ENCODE measurements at places on chromosomes 7 and 10. TPM values are rescaled to one million over a fixed set of nuclear protein-coding genes. Genes with fewer than 3 reads are reported as not detected.

STAG3 gene
- total RNA-seq = 25.0 TPM

NUTM2E gene
- not detected for total RNA-seq

XRCC2 gene
- total RNA-seq = 24.0 TPM

CPED1 gene
- total RNA-seq = not detected

PDGFA gene
- total RNA-seq = 8.5 TPM

TMEM229A gene
- total RNA-seq = not detected

RBM20 gene
- not detected for total RNA-seq

MINDY3 gene
- total RNA-seq = 16.2 TPM

MMP21 gene
- total RNA-seq = not detected

TLL2 gene
- not detected for total RNA-seq

AKR1C2 gene
- total RNA-seq = not detected

RET gene
- total RNA-seq = 0.31 TPM

- H3K27ac ChIP-seq = no peak overlapping the region
- DNase-seq = no peak
- H3K4me3 ChIP-seq = no peak overlapping the region
Observed at GRCh38 chr10:99421233-99421739, 9.1 kb downstream of the GOT1 start.

DNA sequence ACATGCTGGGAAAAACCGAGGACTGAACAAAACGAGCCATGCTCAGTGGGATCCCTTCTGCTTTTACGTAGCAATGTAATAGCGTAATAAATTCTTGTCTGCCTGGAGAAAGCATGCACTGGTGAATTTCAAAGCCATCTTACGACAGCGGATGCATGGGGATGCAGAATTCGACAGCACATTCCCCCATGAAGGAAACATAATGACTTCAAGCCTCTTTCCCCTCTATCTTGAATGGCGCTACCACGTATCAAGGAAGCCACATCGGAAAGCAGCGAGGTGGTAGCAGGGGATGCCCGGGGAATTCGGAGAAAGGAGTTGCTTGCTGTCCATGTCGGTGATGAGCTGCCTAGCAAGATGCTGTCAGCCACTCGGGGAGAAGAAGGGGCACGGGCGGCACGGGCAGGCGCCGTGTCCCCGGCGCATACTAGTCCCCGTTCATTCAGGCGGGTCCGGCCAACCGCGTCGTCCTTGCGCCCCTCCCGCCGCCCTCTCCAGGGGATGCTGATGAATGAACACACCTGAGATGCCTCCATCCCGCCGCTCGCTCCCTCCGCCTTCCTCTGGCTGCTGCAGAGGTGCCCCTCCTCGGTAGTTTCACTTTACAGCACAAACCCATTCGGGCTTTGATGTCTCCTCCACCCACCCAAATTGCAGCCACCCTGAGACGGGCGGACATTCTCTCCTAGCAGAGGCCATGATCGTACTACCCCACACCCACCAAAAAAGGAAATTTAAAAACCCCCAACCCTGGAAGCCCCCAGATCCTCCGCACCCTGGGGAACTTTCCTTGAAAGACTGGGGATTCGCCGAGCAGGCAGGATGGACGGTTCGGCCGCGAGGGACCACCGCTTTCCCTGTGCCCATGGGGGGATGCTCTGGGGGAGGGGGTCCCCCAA, 644 bp downstream of the SORBS1 start:
- H3K4me1 ChIP-seq = peaks cover 15% of the 10 kb centered on the region
- H3K27ac ChIP-seq = peak overlapping the region; percentile 77
- peak; percentile 40 for DNase-seq
- H3K36me3 ChIP-seq = no peaks in the 10 kb centered on the region
- peaks cover 42% of the 10 kb centered on the region for H3K27me3 ChIP-seq

DNA sequence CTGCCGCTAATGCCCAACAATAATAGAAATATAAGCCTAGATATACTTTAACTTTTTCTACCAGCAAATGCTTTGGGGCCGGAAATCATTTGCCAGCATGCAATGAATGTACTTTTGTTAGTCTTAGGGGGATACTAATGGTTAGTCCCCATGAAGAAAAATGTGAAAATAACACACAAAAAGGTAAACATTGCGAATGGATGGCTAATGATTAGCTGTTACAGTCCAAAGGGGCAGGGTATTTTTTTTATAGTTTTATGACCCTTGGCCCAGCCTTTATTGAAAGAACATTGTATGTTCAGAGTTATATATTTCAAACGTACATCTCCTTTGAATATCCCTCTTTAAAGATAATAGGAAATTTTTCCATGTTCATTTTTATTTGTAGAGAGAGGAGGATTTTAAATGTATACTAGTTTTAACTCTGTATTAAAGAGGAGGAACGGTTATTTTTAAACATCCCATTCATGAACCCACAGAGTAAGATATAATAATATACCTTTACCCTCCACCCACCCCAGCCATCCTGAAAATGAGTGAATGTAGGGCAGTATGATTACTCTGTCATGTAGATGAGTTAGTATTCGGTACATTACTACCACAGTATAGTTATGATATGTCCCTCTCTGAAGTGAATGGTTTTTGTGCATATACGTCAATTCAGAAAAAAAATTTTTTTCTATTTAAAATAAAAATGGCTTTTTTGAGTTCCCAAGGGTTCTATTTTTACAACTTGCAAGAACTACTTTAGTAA, 63.6 kb downstream of the ARID5B start:
- peak overlapping the region; percentile 59 for H3K27ac ChIP-seq
- no peak for DNase-seq
- no peak overlapping the region for H3K4me3 ChIP-seq
- peaks cover 93% of the 10 kb centered on the region for H3K4me1 ChIP-seq
- peaks cover 56% of the 10 kb centered on the region for H3K36me3 ChIP-seq

GRCh38 chr7:122301858-122302760, 2.4 kb downstream of the FEZF1 start:
- no peak overlapping the region for H3K27ac ChIP-seq
- no peak for DNase-seq
- H3K4me1 ChIP-seq = no peaks in the 10 kb centered on the region
- no peak overlapping the region for H3K4me3 ChIP-seq
- no peaks in the 10 kb centered on the region for H3K36me3 ChIP-seq
- H3K27me3 ChIP-seq = peaks cover 72% of the 10 kb centered on the region

- no peak overlapping the region for H3K4me3 ChIP-seq
- DNase-seq = no peak
- H3K36me3 ChIP-seq = no peaks in the 10 kb centered on the region
- H3K4me1 ChIP-seq = no peaks in the 10 kb centered on the region
Observed at GRCh38 chr7:44222074-44222473, 21.3 kb downstream of the YKT6 start.

DNA sequence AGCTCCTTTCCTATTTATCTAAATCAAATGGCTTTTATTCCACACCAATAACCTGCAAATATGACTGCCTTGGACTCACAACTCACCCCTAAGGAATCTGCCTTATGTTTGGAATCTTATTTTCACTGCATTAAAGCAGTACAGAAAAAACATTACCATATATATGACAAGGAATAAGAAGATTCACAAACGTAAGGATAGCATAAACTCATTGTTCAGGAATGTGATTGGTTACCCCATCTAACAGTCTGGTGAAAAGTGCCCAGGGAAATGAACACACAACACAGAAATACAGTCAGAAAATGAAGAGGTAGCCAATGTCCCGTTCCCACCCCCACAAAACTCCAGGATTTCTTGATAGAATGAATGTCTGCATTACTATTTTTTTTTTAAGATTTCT, 2.0 kb downstream of the PPP3CB start:
- DNase-seq = no peak
- no peak overlapping the region for H3K27ac ChIP-seq
- H3K4me1 ChIP-seq = peaks cover 47% of the 10 kb centered on the region

DNA sequence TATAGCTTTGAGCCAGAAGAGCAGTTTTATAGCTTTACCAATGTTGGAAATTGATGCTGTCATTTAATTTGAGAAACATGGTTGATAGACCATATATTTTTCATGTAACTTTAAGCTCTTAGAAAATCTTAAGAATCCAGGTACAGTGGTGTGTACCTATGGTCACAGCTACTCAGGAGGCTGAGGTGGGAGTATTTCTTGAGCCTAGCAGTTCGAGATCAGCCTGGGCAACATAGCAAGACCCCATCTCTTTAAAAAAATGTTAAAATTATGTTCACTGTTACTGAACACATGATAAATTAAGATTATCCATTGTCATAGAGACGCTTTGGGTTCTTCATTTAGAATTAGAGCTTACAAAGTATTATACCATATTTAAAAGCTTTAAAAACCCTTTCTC, 18.2 kb downstream of the REEP3 start:
- H3K36me3 ChIP-seq = no peaks in the 10 kb centered on the region
- H3K4me3 ChIP-seq = no peak overlapping the region
- no peak for DNase-seq
- no peak overlapping the region for H3K27ac ChIP-seq

- H3K27me3 ChIP-seq = no peaks in the 10 kb centered on the region
- H3K27ac ChIP-seq = no peak overlapping the region
- no peak for DNase-seq
- peaks cover 63% of the 10 kb centered on the region for H3K4me1 ChIP-seq
Observed at GRCh38 chr10:73995035-73995358, 2.9 kb upstream of the VCL start.

DNA sequence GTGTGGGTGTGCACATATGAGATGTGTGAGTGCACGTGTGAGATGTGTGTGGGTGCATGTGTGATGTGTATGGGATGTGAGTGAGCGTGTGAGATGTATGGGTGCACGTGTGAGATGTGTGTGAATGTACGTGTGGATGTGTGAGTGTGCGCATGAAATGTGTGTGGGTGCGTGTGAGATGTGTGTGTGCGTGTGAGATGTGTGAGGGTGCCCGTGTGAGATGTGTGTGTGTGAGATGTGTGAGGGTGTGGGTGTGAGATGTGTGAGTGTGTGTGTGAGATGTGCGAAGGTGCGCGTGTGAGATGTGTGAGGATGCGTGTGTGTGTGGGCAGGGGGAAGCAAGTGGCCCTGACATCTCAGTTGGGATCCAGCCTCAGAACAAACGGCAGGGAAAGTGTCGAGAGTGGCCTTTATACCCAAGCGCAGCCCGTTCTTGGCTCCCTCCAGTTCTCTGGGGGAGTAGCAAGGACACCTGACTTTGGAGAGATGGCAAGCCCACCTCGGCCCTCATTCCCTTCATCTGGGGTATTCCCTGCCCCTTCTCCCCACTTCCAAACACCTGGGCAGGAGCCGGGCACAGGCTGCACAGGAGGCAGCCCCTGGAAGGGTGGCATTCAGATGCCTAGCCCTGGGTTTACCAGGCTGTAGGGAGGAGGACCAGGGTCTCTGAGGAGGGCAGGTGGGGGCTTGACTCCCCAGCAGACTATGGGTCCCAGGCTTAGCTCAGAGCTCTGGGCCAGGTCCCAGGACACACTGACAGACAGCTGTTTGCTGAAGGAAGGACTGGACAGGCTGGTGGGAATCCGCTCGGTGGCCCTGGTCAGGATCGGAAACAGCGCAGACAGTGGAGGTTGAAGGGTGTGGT, 31.6 kb downstream of the PPIF start:
- no peak for DNase-seq
- peaks cover 4% of the 10 kb centered on the region for H3K27me3 ChIP-seq
- no peak overlapping the region for H3K4me3 ChIP-seq
- peaks cover 9% of the 10 kb centered on the region for H3K4me1 ChIP-seq
- no peak overlapping the region for H3K27ac ChIP-seq
- H3K36me3 ChIP-seq = no peaks in the 10 kb centered on the region

- H3K36me3 ChIP-seq = no peaks in the 10 kb centered on the region
- H3K4me1 ChIP-seq = peaks cover 5% of the 10 kb centered on the region
- DNase-seq = no peak
- no peak overlapping the region for H3K4me3 ChIP-seq
Observed at GRCh38 chr7:94182721-94183120, 178.6 kb upstream of the BET1 start.

GRCh38 chr10:125296598-125296997, 136.2 kb upstream of the CTBP2 start:
- H3K4me3 ChIP-seq = no peak overlapping the region
- no peak for DNase-seq
- no peaks in the 10 kb centered on the region for H3K36me3 ChIP-seq
- H3K4me1 ChIP-seq = no peaks in the 10 kb centered on the region
- no peaks in the 10 kb centered on the region for H3K27me3 ChIP-seq
- H3K27ac ChIP-seq = no peak overlapping the region

DNA sequence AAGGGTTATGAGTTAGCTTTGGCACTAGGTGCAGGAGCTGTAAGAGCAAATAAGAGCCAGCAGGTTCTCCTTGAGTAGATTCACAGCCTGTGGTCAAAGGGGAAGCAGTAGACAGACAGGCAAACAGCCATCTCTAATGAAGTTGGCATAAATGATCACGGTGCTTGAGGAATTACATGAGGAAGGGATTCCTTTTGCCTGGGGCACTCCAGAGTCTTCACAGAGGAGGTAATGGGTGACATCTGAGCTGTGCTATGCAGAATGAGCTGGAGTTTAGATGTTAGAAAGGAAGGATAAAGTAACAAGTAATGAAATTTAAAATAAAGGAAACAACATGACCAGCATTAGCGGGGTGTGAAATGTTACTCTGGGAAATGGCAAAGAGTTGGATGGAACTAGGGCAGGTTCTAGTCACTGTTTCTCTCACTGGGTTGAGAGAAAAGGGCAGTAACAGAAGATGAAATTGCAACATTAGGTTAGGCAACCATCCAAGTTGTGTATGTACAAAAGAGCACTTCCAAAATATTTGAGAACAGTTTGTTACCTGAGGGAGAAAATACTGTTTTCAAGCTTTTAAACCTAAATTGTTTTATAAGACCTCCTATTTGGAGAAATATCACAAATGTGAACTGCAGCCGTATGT, 613.8 kb downstream of the PHTF2 start:
- no peaks in the 10 kb centered on the region for H3K4me1 ChIP-seq
- DNase-seq = no peak
- no peak overlapping the region for H3K27ac ChIP-seq

- no peaks in the 10 kb centered on the region for H3K27me3 ChIP-seq
- H3K27ac ChIP-seq = no peak overlapping the region
- H3K36me3 ChIP-seq = no peaks in the 10 kb centered on the region
Observed at GRCh38 chr7:139452958-139453672, 30.4 kb downstream of the KLRG2 start.

DNA sequence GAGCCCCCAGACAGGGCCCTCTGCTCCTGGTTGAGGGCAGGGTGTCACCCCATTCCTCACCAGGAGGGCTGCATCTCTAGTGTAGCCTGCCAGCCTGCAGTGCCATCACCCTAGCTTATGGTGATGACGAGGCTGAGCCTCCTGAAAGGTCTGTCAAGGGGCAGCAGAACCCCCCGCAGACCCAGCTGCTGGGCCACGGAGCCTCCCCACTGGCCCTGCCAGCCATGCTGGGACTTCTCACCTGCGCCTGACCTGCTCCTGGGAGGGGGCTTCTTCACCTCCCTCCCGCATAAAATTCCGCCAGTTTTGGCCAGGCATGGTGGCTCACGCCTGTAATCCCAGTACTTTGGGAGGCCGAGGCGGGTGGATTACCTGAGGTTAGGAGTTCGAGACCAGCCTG, 40.4 kb upstream of the RASGEF1A start:
- no peak for DNase-seq
- H3K4me1 ChIP-seq = peaks cover 46% of the 10 kb centered on the region
- no peak overlapping the region for H3K27ac ChIP-seq
- H3K27me3 ChIP-seq = no peaks in the 10 kb centered on the region
- H3K36me3 ChIP-seq = peaks cover 5% of the 10 kb centered on the region
- H3K4me3 ChIP-seq = no peak overlapping the region

- H3K4me1 ChIP-seq = peaks cover 6% of the 10 kb centered on the region
- no peak for DNase-seq
- no peak overlapping the region for H3K4me3 ChIP-seq
- no peaks in the 10 kb centered on the region for H3K36me3 ChIP-seq
- peaks cover 20% of the 10 kb centered on the region for H3K27me3 ChIP-seq
Observed at GRCh38 chr10:86721232-86721631, 35.2 kb upstream of the BMPR1A start.

- no peaks in the 10 kb centered on the region for H3K36me3 ChIP-seq
- no peak overlapping the region for H3K27ac ChIP-seq
- peaks cover 3% of the 10 kb centered on the region for H3K27me3 ChIP-seq
- DNase-seq = no peak
Observed at GRCh38 chr7:47392241-47392759, 189.6 kb downstream of the TNS3 start.
